ENCODE measurements at places on chromosomes 2 and 18. TPM values are rescaled to one million over a fixed set of nuclear protein-coding genes. Genes with fewer than 3 reads are reported as not detected.
A peak's percentile ranks its signal among the peaks of the same experiment; 100 is the strongest.

Gene AQP12B
- not detected for total RNA-seq

Gene RIT2
- not detected for total RNA-seq

- DNase-seq, result peak; percentile 63
Measured at GRCh38 chr2:11387843-11388242, 43.4 kb upstream of the ROCK2 start.

DNA sequence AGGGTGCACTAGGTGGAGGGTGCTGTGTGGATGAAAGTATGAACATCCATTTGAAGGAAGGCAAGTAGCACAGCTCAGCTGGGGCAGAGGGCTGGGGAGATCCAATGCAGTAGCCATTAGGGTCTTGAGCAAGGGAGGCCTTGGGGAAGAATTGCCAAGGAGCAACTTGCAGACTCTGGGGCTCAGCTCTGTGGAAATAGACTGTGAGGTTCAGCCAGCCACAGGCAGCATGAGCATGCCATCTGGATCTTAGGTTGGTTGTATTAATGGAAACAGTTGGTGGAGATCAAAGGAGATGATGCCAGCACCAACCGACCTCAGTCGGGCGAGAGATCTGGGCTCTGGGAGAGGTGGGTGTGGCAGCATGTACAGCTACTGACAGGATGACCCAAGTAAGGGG, 5.6 kb downstream of the ZAP70 start:
- no peak for DNase-seq

GRCh38 chr2:111716905-111717775, 166.9 kb downstream of the ANAPC1 start:
- DNase-seq, result no peak

- DNase-seq, result no peak
Measured at GRCh38 chr2:173196080-173196479, 120.4 kb downstream of the MAP3K20 start.

- peak; percentile 63 for DNase-seq
Measured at GRCh38 chr2:202376460-202377206, 506 bp downstream of the BMPR2 start.

GRCh38 chr2:120440521-120441350, 94.8 kb downstream of the INHBB start:
- DNase-seq, result no peak

DNA sequence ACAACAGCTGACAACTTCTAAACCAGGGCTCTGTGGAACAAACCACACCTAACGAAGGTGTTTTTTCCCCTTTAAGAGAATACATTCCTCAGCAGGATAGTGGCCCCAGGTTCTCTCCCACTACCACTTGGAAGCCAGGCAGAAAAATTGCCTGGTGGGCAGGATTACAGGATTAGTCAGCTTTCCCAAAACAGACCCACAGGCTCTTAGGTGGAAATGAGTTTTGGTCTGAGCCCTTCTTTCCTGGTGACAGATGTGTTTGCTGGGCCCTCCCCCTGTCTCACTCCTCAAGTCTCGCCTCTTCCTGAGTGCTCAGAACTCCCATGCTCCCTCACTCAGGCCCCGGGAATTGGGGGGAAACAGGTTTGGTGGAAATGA, 139.4 kb upstream of the HAAO start:
- no peak for DNase-seq

GRCh38 chr2:20080839-20081415, 29.5 kb upstream of the LAPTM4A start:
- no peak for DNase-seq

GRCh38 chr2:12759248-12759647, 42.5 kb downstream of the TRIB2 start:
- no peak for DNase-seq

DNA sequence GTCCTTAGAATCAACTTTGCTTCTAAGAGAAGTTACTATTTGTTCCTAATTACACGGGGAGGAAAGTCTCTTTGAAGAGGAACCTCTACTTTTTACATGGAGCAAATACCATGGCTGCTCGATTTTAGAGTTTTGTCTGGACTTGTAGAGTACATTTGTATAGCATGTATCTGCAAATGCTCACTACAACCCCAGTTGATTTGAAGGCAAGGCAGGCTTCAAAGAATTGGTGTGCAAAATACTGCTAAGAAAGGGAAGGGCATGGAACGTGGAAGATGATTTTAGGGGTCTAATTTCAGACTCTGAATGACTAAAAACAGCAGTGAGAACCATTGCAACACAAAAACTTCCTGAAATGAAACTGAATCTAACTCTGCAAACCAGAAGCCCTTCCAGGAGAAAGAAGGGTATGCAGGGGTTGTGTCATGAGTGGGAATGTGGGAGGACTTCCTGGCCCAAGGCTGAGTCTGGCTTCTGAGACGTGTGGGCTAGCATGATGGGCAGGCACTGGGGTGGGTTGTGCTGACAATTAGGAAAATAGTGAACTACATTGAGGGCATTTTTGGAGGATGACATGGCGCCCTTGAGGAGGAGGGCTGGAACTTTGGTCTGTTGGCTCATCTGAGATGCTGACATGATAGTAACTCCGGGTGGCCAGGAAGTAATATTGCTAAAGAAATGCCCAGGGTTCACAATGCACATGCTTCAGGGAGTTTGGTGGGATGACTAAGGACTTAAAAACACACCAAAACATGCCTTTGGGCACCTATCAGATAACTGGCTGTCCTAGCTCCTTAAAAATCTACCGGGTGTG, 18.9 kb upstream of the IL1R2 start:
- DNase-seq, result no peak

Data from left lobe of liver (tissue), 2 donors.